PC-3 (cell line): ENCODE measurements at places on chromosomes 6 and 20. TPM values are rescaled to one million over a fixed set of nuclear protein-coding genes. Genes with fewer than 3 reads are reported as not detected.

The MUC22 gene
- total RNA-seq, result 0.06 TPM in 1 of 2 replicates, not detected in the other

The ANKRD66 gene
- total RNA-seq, result not detected in 2 replicates

The DSP gene
- 54.7 and 71.6 TPM in 2 replicates for total RNA-seq

The WFDC10B gene
- total RNA-seq, result not detected in 2 replicates

The TNFAIP3 gene
- total RNA-seq, result 21.9 TPM in 2 replicates

The COL19A1 gene
- not detected in 2 replicates for total RNA-seq

The BTNL2 gene
- not detected in 2 replicates for total RNA-seq

The OTOR gene
- total RNA-seq, result not detected in 2 replicates

The SLC24A3 gene
- total RNA-seq, result 0.11 TPM in 1 of 2 replicates, not detected in the other

The SIRPD gene
- 0.18 and 0.23 TPM in 2 replicates for total RNA-seq

The CST7 gene
- total RNA-seq, result not detected in 2 replicates

The PKIB gene
- total RNA-seq, result 22.4 and 28.0 TPM in 2 replicates

The NAPB gene
- 5.0 and 7.8 TPM in 2 replicates for total RNA-seq

The PPIL4 gene
- 11.1 and 12.8 TPM in 2 replicates for total RNA-seq

The TMEM181 gene
- total RNA-seq, result 10.4 and 13.7 TPM in 2 replicates

The MAFB gene
- 0.04 TPM in 1 of 2 replicates, not detected in the other for total RNA-seq

The ABHD16B gene
- not detected in 2 replicates for total RNA-seq

The ULBP3 gene
- total RNA-seq, result 20.5 and 23.2 TPM in 2 replicates
